ENCODE measurements at places on chromosomes 12 and 14.

DNA sequence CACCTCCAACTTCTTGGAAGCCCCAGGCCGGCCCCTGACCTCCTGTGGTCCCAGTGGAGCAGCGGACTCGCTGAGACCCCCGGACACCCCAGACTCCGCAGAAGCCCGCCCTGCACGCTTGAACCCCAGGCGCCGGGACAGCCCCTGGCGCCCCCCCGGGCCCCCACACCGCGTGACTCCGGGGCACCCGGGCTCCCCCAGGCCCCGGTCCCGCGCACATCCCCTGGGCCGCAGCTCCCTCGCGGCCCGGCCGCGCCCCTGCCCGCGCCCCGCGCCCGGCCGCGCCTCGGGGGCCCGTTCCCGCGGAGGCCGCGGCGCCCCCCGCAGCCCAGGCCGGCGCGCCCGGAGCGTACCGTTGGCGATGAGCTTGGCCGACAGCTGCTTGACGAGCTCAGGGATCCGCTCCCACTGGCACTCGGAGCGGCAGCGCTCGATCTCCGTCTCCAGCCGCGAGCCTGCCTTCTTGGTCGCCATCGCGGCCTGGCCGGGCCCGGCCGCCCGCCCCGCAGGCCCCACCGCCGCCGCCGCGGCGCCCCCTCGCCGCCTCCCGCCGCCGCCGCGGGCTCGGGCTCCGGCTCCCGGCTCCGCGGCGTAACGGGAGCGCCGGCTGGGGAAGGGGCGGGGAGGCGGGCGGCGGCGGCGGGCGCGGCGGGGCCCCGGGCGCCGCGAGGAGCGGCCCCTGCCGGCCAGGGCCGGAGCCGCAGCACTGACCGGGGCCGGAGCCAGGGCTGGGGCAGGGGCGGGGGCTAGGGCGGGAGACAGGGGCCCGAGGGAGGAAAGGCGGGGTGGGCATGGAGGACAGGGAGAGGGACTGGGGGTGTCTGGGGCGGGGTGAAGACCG, at the start of gene TTC7B:
TTC7B (minus strand) TSS at position 609 of the 841 bp plus-strand sequence; CDS start at position 474, 135 bp downstream.
- DNase-seq, result peak; percentile 36

GRCh38 chr14:32683679-32684078, 255.0 kb upstream of the NPAS3 start:
- DNase-seq, result no peak

GRCh38 chr12:49253033-49253623, 11.8 kb upstream of the TUBA1C start:
- no peak for DNase-seq

DNA sequence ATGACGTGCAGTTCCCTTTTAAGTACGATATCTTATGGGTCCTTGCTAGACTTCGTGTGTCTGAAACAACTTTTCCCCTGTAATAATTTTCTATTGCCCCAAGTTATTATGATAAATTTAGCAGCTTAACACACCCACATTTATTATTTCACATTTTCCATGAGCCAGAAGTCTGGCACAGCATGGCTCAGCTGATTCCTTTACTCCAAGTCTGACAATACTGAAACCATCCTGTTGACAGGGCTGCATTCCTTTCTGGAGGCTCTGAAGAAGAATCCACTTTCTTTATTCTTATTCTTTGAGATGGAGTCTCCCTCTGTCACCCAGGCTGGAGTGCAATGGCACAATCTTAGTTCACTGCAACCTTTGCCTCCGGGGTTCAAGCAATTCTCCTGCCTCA, 80.9 kb downstream of the DENND5B start:
- peak; percentile 32 for DNase-seq

GRCh38 chr12:86730233-86730632, 474.0 kb upstream of the MGAT4C start:
- no peak for DNase-seq

DNA sequence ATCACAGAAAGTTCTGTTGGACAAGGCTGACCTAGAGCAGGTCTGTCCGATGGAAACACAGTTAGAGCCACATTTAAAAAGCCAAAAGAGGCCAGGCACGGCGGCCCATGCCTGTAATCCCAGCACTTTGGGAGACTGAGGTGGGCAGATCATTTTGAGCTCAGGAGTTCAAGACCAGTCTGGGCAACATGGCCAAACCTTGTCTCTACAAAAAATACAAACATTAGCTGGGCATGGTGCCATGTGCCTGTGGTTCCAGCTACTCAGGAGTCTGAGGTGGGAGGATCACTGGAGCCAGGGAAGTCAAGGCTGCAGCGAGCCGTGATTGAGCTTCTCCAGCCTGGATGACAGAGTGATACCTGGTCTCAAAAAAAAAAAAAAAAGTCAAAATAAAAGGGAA, 14.9 kb downstream of the UBE3B start:
- no peak for DNase-seq

- no peak for DNase-seq
Measured at GRCh38 chr14:92892589-92892988, 30.4 kb upstream of the CHGA start.

- peak; percentile 49 for DNase-seq
Measured at GRCh38 chr12:111330800-111331752, 37.8 kb downstream of the PHETA1 start.

DNA sequence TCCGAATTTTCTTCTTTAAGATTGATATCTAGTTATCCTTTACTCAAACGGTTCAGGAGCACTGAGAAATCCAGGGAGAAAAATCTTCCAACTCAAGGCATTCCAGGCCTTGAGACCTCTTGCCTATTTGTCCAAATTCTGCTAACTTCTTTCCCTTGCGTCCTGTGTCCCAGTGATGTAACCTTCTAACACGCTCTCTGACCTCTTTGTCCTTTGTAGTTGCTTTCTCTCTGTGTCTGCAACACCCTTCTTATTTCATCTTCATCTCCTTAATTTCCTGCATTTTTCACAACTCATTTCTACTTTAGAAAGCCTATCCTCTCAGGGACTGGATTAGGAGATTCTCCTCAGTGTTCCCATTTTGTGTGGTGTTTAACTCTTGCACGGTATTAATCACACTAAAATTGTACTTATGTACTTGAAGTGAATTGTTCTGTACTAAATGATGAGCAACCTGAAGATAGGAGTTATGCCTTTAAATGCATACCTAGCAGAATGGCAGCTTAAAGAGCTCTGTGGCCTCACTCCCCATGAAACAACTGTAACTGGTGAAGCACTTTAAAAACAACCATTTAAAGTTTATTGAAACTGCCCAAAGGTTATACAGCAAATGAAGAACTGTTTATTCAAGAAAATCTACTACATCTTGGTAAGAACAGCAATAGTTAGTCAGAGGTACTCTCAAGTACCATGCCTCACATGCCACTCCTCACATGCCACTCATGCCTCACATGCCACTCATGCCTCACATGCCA, 7.4 kb upstream of the SNAPC1 start:
- peak; percentile 29 for DNase-seq

- DNase-seq, result peak; percentile 16
Measured at GRCh38 chr14:63727231-63727735, 582 bp downstream of the SGPP1 start.

DNA sequence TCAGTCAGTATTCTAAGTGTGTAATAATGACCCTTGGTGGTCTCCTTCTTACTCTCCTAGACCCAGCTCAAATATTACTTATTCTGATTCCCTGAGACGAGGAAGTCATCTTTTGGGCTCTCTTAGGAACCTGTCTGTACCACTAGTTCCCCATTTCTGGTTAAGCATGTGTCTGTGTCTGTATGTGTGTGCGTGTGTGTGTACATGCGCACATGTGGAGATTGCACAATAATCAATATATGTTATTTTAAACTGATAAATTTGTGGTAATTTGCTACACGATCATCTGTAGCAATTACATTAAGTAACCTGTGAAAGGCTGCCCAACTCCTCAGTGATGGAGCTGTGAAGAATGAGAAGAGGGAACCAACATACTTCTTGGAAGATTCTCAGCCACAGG, 132.2 kb downstream of the ASCL4 start:
- no peak for DNase-seq

- DNase-seq, result no peak
Measured at GRCh38 chr14:102608064-102608446, 15.6 kb downstream of the RCOR1 start.

DNA sequence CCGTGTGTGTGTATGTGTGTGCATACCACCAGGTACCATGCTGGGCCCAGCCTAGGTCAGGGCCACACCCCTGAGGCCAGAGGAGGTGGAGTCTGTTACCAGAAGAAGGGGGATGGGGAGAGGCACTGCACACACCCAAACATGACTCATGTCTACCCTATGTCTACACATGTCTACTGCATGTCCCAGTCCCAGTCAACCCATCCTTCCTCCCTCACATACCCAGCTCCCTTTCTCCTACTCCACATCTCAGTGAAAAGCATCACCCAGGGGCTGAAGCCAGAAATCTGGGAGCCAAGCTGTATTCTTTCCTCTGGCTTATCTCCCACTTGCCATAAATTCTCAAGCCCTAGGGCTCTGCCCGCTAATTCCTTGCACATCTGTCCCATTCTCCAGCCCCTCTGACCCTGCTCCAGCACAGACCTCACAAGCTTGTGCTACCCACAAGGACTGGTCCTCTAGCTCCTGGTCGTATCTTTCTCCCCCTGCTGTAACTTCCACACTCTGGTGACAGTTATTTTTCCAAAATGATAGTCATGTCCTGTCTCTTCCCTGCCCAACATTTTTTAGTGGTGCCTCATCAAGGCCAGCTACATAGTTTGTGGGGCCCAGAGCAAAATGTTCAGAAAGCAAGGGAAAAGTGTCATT, 18.0 kb upstream of the APPL2 start:
- peak; percentile 90 for DNase-seq

- peak; percentile 9 for DNase-seq
Measured at GRCh38 chr14:86673523-86673969, 1143.6 kb downstream of the FLRT2 start.

GRCh38 chr12:15555446-15555845, 233.1 kb downstream of the PTPRO start:
- peak; percentile 72 for DNase-seq

DNA sequence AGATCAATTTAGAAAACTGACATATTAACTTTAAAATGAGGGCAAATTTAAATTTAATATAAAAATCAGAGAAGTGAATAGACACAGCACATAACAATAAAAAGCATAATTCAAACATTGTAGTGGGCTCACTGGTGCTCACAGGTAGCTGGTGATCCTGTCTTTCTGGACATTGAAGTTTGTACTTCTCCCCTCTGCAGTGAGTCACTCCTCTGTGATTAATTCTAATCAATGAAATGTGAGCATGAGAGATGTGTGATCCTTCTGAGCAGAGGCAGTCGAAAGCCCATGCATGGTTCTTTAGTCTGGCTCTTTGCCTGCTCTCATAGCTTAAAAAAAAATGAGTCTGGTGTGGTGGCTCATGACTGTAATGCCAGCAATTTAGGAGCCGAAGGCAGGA, 59.0 kb upstream of the RERGL start:
- peak; percentile 12 for DNase-seq

DNA sequence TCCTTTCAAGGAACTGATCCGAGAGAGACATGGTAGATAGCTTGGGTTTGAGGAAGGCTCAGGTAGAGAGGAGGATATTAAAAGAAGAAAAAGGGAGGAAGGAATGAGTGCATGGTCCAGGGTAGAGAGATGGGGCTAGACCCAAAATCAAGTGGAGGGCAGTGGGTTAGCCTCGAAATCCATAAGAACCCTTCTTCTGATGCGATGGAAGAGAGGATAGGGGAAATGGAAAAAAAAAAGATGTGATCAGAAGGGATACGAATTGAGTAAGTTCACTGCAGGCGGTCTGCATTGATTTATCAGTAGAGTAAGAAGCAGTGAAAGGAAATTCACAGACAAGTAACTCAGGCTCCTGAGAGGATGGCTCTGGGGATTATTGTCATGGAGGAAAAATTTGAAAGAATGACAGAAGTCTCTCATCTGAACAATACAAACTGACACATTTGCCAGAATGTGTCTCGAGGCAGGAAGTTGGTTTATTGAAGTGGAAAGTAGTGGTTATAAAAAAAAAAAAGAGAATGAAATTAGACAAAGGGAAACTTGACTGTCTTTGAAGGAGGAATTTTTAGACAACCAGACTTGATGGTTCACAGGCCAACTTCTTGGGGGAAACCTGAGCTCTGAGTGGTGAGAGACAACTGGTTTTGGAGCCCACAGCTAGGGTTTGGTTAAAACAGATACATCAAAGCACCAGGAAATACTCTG, 10.2 kb downstream of the PPFIBP1 start:
- no peak for DNase-seq

GRCh38 chr12:89134213-89134770, 218.0 kb downstream of the DUSP6 start:
- DNase-seq, result no peak

- DNase-seq, result no peak
Measured at GRCh38 chr12:2681450-2682205, 113.1 kb upstream of the FKBP4 start.

GRCh38 chr14:23054000-23054811, 3.1 kb downstream of the CDH24 start:
- DNase-seq, result no peak

DNA sequence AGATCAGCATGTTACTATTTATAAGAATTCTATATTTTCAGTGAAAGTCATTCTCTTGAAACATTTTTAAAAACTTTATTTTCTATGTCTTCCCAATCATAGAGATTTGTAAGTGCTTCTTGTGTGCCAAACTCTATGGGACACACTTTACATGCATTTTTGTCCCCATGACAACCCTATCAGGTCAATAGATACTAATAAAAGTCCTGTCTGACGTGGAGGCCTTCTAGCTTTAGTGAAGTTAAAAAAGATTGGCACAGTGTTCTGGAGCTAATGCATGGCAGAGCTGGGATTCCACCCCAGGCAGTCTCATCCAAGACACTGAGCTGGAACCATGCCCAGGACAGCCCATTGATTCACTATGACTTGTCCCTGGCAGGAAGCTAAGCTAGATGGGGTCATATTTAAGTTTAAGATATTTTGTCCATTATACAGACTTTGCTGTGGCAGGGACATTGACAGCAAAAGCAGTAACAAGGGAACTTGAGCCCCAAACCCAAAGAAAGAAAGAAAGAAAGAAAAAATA, 28.1 kb downstream of the TTC6 start:
- peak; percentile 74 for DNase-seq

DNA sequence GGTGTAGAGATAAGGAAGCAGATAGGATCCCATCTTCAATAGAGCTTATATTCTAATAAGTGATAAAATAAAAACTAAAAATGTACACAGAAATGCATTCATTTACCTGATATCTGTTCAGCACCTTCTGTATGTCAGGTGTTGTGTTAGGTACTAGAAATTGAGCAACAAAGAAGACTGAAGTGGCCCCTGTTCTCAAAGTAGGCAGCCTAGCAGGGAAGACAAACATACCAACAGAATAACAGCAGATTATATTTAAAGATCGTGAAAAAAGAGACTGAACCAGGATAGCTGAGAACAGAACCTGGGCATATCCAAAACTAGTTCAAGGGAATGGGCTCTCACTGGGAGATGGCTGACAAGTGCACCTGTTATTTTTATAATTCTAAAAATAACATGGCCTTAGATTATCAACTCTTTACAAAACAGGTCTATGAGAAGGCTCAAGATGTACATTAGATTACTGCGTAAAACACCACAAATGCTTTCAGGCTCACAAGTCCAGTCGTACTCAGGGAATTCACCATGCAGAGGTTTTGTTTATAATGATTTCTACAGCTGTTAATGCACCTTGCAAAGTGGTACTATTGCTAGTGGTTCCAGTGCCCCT, 16.4 kb downstream of the ANO6 start:
- DNase-seq, result peak; percentile 8
